ENCODE measurements at places on chromosomes 2 and 18. TPM values are rescaled to one million over a fixed set of nuclear protein-coding genes. Genes with fewer than 3 reads are reported as not detected.

Gene DUSP19
- 19.3 TPM for total RNA-seq

Gene ZNF397
- 56.0 TPM for total RNA-seq

Gene COL6A3
- total RNA-seq, result 23.9 TPM

Gene ASB18
- total RNA-seq, result 0.78 TPM

Gene G6PC2
- not detected for total RNA-seq

Gene MC4R
- total RNA-seq, result 1.4 TPM

Data from occipital lobe (tissue), 3 donors.